Memory B cell (primary cell): ENCODE measurements at places on chromosomes 3 and 15.

DNA sequence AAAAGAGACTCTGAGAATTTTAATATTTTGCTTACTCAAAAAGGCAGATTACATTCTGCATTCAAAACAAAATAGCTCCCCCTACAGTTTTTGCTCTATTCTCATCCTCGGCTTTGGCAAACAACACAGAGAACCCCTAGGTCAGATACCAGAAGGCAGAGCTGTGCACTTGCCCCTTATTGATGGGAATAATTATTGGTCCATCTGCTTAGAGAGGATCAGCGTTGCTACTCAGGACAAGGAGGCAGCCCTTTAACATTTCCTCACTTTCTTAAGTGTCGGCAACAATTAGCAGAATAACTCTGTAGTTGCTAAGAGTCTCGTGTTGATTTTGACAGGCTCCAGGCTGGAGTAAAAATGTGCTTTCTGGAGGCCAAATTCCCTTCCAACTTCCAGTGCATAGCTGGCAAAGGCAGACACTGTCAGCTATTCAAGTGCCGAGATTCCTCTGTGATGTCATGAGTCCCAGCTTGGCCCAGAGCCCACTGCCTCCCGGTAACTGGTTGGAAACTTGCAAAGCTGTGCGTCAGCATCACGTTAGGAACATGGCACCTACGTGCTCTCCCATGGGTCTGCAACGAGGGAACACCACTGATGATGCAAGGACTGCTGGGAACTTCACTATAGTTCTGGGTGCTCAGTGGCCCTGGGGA, 482.7 kb upstream of the ADAMTS9 start:
- no peak for DNase-seq

GRCh38 chr3:33718595-33718907, 497 bp upstream of the CLASP2 start:
- no peak for DNase-seq

- DNase-seq, result no peak
Measured at GRCh38 chr15:62968699-62969098, 73.8 kb upstream of the TPM1 start.

DNA sequence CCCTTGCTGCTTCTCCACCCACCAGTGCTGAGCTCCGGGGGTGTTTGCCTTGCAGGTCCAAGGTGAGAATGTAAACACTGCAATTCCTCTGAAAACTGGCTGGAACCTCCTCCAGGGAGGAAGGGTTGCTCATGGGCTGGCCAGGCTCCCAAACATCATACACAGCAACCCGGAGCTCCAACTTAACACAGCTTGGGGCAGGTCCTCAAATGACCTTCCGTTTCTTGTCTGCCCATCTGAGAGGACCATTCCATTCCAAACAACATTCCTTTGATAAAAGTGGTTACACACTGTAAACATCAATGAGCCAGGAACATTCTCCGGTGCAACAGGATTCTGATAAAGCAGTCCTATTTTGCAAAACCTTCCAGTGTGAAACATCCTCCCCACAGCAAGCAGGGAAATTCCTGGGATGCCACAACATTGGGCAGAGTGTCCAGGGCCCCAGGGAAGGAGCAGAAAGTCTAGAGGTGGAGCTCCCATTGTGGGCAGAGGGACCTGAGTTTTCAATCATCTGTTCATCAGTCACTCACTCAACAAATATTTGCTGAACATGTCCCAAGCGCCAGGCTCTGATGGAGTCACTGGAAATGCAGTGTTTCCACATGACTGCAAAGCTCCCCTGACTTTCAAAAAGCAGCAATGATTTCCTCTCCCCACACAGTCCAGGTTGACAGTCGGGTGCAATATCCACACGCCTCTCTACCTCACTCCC, 7.3 kb upstream of the HEG1 start:
- no peak for DNase-seq

GRCh38 chr3:123110976-123111615, 44.3 kb downstream of the PDIA5 start:
- no peak for DNase-seq

DNA sequence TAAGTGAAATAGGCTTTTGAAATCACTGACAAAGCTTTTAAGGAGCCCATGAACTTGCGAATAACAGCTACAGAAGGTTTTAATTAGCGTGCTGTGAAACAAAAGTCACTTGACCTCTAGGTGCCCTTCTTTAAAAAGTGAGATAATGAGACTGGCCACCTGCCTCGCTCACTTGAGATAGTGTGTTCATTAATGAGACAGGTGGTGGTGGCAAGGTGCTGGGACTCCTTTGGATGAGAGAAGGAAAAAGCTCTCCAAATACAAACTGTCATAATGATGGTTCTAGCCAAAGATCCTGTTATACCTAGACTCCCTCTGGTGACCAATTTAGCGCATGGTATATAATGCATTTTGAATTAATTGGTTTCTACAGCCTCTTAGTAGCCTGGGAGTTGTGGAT, 22.7 kb upstream of the IREB2 start:
- no peak for DNase-seq
